Eye (tissue), 1 donor: ENCODE measurements at places on chromosomes 2 and 18.

- no peak for DNase-seq
These were observed 1.1 kb downstream of the CASP8 start for GRCh38 chr2:201261471-201261870.

GRCh38 chr2:241900251-241901017 is 30.9 kb downstream of the RTP5 start:
- DNase-seq = no peak

- DNase-seq = peak; percentile 24
These were observed 2.7 kb upstream of the SIX2 start for GRCh38 chr2:45011621-45012602.

- DNase-seq = no peak
These were observed 143.7 kb downstream of the MYO5B start for GRCh38 chr18:50051288-50051687.

- no peak for DNase-seq
These were observed 61.3 kb downstream of the PKP4 start for GRCh38 chr2:158518084-158518483.

DNA sequence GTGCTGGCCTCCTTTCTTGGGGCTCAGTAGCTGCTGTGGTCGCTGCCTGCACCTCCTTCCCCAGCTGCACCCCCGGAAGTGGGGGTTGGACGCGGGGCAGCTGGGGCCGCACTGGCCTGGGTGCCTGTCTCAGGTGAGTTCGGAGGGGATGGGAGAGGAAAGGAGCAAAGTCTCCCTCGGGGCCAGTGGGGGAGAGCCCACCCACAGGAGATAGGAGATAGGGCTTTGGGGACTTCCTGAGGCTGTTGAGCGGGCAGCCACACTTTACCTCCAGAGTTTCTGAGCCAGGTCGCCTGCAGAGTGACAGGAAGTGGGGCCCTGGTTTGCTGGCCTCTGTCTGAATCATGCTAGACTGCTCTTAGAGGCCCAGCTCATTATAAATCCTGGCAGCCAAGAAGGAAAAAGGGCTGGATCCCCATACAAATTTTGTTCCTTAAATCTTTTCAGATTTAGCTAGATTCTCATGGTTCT is 8.1 kb downstream of the MBP start:
- DNase-seq = no peak

GRCh38 chr2:144645083-144645778 is 125.3 kb upstream of the ZEB2 start:
- no peak for DNase-seq

GRCh38 chr2:40394597-40394996 is 57.3 kb downstream of the SLC8A1 start:
- no peak for DNase-seq

DNA sequence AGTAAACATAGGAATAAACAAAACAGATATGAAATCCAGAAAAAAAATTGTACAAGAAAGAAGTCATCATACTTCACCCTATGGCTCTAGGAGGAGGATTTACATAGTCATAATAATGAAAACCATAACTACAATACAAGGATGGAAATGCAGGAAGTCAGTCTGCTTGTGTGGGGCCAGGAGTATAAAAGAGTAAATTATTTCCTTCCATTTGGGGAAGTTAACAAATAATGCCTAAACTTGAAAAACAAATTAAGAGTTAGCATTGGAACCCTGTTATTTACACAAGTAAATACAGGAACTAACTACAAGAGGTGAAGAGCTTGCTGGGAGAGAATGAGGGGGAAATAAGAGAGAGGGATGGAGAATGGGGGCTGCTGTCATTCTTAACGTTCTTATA is 15.4 kb downstream of the TMEM163 start:
- no peak for DNase-seq

DNA sequence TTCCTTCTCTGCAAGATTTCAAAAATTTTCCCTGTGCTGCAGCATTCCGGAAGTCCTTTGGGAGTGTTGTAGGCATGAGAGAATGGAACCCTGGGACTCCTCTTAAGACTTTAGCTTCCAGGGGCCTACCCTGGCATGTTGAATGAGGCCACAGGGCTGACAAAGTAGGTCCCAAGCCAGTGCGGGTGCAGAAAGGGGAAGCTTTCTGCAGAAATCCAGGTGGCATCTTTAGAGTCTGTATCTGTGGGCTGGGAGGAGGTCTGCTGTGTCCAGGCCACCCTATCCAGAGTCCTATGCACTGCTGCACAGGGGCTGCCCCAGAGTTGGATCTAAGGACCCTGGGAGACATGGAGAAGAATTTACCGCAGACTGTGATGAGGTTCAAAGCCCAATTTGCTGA is 1.9 kb upstream of the SIX2 start:
- peak; percentile 24 for DNase-seq

DNA sequence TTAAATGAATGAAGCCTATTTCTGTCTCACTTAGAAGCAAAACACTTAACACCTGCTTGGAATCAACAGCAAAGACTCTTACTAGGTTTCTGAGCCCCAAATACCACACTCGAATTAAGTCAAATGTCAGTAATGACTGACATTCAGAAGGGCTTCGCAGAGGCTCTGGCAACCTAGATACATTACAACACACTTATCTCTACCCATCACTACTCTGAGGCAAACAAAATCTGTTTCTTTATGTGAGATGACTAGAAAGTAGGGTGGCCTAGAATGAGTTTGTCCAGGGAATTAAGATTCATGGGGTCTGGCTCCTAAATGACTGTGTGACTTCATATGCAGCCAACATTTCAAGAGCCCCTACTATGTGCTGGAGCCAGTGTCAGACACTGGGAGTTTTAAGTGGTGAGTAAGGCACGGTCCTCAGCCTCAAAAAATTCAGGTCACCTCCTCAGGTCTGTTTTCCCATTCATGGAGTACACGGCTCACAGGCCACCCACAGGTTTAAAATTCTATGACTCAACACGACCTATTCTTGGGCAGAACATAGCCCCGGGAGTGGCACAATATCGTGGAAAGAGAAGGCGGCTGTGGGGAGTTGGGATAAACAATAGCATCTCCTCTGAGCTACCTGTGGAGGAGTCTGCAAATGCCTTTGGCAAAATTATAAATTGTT is 150.3 kb upstream of the ZFP36L2 start:
- DNase-seq = no peak

GRCh38 chr2:118050386-118050785 is 36.5 kb upstream of the CCDC93 start:
- peak; percentile 11 for DNase-seq

DNA sequence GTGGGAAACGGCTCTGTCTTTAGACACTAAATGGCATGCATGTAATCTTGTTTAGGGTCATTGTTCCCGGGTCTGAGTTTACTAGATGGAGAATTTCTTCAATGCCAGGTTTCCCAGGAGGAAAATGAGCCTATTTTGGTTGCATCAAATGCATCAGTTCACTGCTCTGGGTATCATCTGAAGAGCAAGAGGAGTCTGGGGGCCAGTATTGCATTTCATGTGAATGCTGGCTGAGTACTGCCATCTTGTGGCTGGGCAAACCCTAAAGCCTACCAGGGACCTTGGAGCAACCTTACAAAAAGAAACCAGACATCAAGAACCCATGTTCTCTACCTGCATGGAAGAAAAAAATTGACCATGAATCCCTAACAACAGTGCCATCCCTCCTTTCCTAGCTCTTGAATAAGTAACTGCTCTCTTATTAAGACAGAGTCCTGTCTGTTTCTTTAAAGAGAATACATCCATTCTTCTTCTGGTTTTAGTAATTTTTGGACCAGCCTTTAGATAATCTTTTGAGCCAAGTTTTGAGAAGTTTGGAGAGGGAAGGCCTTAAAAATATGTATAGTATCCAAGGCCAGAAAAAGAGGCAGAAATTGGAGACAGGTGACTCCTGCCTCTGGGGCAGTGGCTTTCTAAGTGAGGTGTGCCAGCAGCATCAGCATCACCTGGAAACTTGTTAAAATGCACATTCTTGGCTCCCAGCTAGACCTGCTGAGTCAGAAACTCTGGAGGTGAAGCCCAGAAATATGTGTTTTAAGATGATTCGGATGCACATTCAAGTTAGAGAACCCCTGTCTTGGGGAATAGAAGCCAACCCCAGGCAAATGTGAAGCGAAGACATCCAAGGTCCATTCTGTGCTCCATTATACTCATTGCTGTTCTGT is 261.0 kb upstream of the CXCR4 start:
- DNase-seq = peak; percentile 88

GRCh38 chr2:72114693-72115051 is 33.0 kb downstream of the CYP26B1 start:
- no peak for DNase-seq

GRCh38 chr2:228767196-228767595 is 503.9 kb downstream of the PID1 start:
- DNase-seq = no peak

- DNase-seq = no peak
These were observed 135.8 kb downstream of the TCF4 start for GRCh38 chr18:55452123-55452611.

DNA sequence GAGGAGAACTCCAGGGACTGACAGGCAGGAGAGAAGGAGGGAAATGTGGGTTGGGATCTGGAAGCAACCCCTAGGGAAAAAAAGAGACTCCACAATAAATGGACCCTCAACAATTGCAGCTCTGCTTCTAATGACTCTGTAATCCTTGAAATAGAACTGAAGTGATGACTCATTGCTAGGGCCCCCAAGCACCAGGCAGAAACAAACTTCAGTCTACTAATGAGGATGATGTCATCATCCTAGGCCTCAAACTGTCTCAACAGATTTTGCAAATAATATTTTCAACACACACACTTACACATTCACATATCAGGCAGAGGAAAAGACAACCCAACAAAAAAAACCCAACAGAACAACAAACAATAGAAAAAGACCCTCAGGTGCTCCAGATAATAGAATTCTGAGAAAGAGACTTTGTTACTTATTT is 143.3 kb downstream of the HDAC4 start:
- DNase-seq = no peak

DNA sequence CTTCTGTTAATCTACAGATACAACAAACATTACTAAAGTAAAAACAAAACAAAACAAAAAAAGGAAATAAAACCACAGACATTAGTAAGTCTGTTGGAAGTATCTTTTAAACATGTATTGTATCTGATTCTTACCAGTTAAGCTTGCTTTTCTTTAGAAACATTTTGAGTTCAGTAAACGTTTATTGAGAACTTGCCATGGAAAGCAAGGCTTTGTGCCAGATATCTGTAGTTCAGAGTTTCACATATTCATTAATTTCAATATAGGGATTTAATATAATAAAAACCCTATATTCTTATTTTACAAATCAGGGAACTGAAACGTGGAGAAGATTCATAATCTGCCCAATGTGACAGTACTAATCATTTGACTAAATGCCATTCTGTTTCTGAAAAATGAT is 1101.0 kb upstream of the GYPC start:
- no peak for DNase-seq

DNA sequence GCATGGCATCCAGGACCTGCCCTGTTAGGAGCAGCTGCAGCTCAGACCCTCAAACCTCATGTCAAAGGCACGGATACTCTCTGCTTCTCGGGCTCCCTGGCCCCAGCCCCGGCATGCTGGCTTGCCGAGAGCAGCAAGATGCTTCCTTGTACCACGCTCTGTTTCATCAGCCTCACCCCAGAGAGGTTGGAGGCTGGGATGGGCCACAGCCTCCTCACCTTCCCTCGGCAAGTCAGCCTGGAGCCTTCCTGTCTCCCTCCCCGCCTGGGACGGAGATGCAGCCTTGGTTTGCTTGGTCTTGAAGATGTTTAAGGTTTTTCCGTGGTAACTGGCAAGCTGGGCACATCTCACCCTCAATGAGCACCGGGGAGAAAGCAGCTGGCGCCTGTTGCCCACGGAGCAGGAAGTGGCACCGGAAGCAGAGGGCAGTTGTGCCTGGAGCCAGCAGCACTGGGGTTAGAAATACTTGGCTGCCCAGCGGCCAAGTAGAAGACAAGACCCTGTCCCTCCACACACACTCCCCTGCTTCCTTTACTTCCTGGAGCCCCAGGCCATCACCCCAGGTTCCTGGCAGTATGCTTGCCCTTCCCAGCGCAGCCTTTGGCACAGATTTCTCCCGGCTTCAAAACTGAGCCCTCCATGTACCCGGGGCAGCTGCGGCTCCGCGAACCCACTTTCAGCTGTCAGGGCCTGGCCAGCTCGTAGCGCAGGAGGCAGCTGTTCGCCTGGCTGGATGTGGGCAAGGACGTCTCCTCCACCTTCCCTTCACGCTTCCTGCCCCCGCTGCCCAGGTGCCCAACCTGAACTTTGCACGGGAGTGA is 17.4 kb downstream of the FBLN7 start:
- DNase-seq = no peak

DNA sequence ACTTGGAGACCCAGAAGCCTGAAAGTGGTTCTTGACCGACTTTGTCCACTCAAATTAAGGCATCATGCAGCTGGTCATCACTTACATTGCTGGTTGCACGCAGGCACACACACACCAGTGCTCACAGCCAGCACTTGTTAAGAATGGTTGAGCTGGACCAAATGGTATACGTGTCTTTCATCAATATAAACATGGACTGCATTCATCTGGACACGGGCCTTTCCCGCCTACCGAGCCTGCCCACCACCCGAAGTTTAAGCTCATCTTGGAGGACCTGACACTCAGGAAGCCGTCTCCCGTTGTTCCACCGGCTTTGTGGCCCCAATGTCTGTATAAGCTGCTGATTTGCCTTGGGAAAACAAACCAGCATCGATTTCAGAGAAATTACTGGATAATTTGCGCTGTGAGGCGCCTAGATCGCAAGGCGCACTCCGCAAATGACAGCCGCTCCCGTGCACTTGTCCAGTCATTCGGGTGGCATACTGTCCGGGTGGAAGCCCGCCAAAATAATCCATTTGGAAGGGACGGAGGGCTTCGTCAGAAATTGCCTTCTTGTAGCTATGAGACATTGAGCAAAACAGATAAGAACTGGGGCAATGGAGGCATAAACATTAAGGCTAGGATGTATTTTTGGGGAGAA is 40.1 kb upstream of the AKAIN1 start:
- no peak for DNase-seq

DNA sequence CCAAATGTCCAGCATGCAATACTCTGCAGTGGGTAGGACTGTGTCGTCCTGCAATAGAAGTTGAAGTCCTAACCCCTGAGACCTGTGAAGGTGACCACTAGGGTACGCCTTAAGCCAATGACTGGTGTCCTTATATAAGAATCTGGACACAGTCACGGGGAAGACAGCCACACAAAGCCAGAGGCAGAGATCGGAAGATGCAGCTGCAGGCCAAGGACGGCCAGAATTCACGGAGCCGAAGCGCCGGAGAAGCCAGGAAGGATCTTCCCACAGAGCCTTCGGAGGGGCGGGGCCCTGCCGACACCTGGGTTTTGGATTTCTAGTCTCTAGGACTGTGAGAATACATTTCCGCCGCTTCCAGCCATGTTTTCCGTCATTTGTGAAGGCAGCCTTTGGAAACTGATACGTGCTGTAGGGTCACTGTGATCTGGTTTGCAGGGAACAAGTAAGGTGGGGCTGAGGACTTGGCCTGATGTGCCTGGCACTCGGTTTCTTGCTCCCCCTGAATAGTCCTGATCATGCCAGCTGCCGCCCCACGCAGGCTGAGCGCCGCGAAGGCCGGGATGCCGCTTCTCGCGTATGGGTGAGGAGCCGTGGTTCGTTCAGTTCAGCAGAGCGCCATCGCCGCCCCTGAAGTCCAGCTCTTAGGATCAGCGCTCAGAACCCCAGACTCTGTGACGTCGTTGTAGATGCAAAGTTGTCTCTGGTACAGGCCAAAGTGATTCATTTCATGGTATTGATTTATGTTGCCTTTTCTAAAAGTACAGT is 38.7 kb downstream of the PTGR3 start:
- no peak for DNase-seq

- DNase-seq = no peak
These were observed 216.9 kb upstream of the REV1 start for GRCh38 chr2:99706735-99707134.
